T-cell (primary cell): ENCODE measurements at places on chromosomes 2 and 18.

- no peak for DNase-seq
These were observed 21.7 kb upstream of the BAZ2B start for GRCh38 chr2:159637988-159638501.

GRCh38 chr2:98623657-98624056, 15.3 kb downstream of the UNC50 start:
- DNase-seq, result no peak

GRCh38 chr2:238667008-238667407, 180.9 kb upstream of the TWIST2 start:
- DNase-seq, result no peak

GRCh38 chr2:215760091-215760490, 253.3 kb downstream of the MREG start:
- DNase-seq, result no peak

GRCh38 chr2:198883604-198884003, 574.1 kb downstream of the SATB2 start:
- no peak for DNase-seq

GRCh38 chr2:32949260-32949659, 2.5 kb downstream of the LTBP1 start:
- DNase-seq, result no peak

- DNase-seq, result no peak
These were observed 298.8 kb upstream of the GCFC2 start for GRCh38 chr2:76009484-76009883.

GRCh38 chr2:123777116-123777515, 248.0 kb upstream of the CNTNAP5 start:
- DNase-seq, result no peak

DNA sequence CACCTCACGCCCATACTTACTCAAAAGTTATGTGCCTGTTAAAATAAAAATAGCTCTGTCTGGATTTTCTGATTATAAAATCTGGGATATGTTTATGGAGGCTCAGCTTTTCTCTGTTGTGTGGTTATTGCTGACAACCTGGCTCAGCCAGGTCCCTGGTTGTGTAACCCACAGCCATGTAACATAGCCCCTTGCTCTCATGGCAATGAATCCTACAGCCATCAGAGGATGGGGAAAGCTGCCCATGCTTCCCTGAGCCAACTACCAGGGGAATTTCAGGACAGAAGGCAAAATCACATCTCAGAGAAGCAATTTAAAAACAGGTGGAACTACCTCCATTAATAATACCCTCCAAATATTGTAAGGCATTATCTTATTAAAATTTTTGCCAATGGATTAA, 29.7 kb downstream of the ST8SIA5 start:
- no peak for DNase-seq
